ENCODE measurements at places on chromosomes 16 and 17.
A peak's percentile ranks its signal among the peaks of the same experiment; 100 is the strongest.

DNA sequence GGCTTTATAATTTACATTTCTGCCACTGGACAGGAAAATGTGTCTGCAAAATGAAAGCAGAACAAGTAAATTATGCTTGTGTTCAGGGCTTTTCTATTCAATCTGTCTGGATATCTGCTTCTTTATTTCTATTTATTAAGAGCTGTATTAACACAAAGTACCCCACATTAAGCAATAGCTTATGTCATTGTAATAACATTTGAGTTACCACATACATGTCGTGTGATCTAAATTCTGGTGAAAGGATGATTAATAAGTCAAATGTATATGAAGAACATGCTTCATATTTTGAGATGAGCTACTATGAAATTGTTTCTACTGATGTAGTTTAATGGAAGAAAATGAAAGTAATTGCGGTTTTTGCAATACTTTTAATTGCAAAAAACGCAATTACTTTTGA is 238.2 kb downstream of the KCNJ2 start:
- DNase-seq, result peak; percentile 4

DNA sequence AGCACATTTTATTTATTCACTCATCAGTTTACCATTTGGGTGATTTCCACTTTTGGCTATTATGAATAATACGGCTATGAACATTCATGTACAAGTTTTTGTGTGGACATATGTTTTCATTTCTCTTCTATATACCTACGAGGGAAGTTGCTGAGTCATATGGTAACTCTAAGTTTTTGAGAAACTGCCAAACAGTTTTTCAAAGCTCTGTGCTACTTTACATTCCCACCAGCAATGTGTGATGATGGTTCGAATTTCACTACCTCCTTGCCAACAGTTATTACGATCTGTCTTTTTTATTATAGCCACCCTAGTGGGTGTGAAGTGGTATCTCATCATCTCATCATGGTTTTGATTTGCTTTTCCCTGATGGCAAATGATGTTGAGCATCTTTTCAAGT is 63.7 kb upstream of the MRTFB start:
- DNase-seq, result peak; percentile 67

GRCh38 chr16:67542464-67542863 is 13.8 kb downstream of the RIPOR1 start:
- peak; percentile 42 for DNase-seq

DNA sequence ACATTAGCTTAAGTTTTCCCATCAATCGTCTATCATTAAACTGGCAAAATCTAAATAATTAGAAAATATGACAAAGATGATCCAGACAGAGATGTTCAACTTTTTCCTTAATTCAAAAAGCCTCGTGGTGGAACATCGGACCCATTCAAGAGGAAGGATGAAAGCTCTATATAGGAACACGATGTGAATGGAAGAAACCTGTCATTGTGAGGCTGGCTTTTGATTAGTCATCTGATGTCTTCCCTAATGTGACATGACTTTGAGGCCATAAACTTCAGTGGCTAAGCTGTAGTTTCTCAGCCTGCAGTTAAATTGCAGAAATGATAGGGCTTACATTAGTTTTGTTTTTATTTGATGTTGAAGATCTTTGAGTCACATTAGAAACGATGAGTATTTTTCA is 1.0 kb downstream of the AMZ2 start:
- DNase-seq, result no peak

- DNase-seq, result no peak
These were observed 15.1 kb downstream of the YWHAE start for GRCh38 chr17:1384905-1385435.

DNA sequence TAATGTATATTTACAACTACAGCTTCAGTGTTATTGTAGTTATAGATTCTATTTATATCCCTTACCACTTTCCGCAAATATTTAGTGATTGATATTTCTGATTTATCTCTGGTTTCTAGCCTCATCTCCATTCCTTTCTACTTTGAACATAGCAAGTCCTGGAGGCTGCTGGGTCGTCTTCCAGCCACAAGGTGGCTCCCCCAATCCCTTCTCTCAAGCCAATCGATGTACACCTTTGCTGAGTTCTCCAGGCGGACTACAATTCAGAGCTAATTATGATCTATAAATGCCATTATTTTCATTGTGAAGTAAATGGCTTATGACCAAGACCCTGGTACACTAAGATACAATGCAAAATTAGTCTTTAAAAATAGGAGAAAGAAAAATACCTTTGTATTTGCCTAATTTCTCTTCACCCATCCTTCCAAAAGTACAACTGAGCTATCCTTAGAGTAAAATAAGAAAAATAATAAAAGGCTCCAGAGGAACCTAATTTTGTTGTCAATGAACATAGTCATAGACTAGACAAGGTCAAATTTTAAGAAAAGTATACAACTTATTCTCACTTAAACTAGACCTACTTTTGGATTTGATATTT is 122.1 kb downstream of the SKAP1 start:
- DNase-seq, result peak; percentile 37

- peak; percentile 18 for DNase-seq
These were observed 7.7 kb upstream of the NPIPB2 start for GRCh38 chr16:11949527-11949926.

- DNase-seq, result no peak
These were observed 6.4 kb downstream of the SDK2 start for GRCh38 chr17:73637866-73638265.

GRCh38 chr17:55668312-55668920 is 54.2 kb downstream of the TMEM100 start:
- DNase-seq, result no peak

DNA sequence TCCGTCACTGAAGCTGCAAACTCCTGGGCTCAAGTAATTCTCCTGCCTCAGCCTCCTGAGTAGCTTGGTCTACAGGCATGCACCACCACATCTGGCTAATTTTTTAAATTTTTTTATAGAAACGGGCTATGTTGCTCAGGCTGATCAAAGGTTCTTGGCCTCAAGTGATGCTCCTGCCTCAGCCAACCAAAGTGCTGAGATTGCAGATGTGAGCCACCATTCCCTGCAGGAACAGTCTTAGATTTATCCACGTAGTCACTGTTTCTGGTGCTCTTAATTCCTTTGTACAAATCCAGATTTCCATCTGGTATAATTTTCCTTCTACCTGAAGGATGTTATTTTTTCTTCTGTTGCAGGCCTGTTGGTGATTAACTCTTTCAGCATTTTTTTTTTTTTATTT is 13.0 kb downstream of the SLC26A11 start:
- DNase-seq, result no peak

- no peak for DNase-seq
These were observed 204.8 kb downstream of the GRIN2A start for GRCh38 chr16:9977333-9977897.

DNA sequence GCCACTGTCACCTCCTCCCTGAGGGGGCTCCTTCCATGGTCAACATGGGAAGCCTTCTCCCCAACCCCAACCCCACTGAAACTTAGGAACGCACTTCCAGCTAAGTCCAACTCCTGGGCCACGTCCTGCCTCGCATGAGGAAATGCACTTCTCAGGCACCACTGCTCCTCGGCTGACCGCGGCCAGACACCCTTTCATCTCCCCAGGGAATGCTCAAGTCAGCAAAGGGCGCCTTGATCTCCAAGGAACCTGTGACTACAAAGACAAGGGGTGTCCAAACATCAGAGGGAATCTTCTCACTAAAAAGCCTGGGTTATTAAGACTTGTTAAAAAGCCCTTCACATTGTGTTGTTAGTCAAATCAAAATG is 124.9 kb upstream of the HSBP1 start:
- DNase-seq, result no peak

DNA sequence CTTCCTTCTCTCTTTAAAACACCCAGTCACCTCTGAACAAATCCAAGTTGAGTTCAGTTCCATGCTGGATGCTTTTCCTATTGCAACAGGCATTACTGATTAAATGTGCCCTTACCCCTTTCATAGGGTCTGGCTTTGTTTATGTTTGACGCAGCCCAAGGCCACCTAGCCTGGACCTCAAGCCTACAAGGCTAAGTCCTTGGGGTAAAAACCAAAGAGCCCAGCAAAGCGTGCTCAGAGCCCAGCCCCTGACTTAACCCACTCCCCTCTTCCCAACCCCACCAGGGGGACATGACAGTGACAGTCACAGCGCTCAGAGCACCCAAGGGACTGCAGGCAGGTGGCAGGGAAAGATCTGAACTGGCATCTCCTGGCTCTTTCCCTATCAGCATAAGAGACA is 200.6 kb downstream of the XYLT1 start:
- no peak for DNase-seq

All from mammary epithelial cell (primary cell).